Posterior cingulate gyrus (tissue), 11 donors: ENCODE measurements at places on chromosomes 6 and 20.
A peak's percentile ranks its signal among the peaks of the same experiment; 100 is the strongest.

DNA sequence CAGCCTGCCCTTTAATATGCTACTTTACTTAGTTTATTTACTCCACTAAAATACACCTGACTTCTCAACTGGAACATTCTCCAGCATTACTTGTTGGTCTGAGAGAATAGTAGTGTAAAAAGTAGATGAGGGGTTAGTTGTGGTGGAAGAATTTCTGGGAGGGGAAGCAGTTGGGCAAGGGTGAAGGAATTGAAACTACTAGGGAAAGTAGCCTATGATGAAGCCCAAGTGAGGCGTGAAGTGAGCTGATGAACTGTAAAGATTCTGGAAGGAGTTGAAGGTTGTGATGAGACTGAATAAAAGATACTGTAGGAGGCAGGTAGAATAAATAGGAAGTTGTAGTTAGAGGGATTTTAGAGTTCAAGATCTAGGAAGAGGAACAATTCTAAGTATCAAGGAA lies 72.5 kb downstream of the ITCH start:
- DNase-seq, result no peak

DNA sequence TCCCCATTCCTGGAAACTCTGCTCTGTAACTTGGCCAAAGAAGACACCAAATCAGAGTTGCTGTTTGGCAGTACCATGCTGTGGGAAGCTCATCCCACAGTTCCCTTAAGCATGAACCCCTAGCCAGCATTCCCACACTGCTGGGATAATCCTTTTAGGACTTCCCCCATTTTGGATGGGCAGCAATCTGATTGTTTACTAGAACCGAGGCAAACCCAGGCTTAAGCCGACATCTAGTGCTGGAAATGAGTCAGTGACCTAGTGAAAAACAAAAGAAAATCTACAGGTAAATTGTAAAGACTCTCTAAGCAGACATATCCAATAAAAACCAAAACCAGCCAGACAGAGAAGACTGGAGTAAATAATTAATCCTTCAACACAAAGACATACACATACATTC lies 5.2 kb downstream of the DNAH8 start:
- DNase-seq, result no peak

GRCh38 chr6:137365707-137366437 lies 128.3 kb downstream of the OLIG3 start:
- DNase-seq, result no peak

GRCh38 chr20:30610751-30611150 lies 646.7 kb upstream of the DEFB115 start:
- DNase-seq, result no peak

DNA sequence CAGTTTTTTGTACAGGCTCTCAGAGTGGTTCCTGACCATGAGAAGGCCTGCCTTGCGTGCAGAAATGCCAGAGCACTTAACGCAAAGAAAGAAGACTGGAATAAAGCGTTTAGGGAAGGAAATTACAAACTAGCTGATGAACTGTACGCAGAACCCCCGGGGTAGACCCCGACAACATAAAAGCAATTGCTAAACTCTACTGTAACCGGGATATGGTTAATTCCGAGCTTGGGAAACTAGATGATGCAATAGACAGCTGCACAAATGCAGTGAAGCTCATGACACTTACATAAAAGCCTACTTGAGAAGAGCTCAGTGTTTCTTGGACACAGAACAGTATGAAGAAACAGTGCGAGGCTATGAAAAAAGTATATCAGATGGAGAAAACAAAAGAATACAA lies 35.7 kb downstream of the CITED2 start:
- DNase-seq, result no peak

DNA sequence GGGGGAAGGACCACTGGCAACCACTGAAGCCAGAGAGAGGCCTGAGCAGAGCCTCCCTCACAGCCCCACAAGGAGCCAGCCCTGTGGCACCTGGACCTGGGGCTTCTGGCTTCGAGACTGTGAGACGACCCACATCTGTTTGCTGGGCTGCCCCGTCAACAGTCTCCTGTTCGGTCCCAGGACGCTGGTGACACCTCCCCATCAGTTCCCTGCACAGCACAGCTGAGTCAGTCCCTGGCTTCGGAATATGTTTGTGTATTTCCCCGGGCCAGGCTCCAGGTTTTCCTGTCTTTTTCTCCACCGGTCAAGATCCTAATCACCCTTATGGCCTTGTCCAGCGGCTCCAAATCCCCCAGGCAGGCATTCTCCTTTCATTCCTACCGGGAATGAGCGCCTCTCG lies 46.4 kb upstream of the SMOC2 start:
- no peak for DNase-seq

DNA sequence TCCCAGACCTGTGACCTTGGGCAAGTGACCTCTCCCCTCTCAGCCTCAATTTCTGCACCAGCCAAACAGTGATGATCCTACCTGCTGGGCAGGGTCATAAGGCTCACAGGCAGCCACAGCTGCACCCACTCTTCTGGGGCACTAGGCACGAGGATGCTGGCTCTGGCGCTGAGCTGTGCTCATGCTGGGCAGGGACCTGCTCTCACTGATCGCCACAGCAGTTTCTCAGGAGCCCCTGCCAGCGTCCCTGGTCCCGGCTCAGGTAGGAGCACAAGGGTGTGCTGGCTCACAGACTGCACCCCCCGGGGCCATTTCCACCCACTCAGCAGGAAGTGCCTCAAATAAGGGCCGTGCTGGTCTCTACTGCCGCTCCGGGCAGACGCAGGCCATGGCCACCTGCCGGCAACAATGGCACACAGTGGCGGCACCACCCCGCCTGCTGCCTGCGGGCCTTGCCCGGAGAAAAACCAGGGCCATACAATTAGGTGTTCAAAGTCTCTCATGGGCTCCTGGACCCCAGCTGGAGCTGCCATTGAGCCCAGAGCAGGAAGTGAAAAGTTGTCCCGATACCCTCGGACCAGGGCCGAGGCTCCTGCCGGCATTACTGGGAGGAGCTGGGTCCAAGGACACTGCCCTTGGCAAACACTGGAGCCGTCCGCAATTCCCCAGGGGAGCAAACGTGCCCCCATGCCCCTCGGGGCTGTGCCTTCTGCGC lies 4.6 kb upstream of the CABLES2 start:
- no peak for DNase-seq

DNA sequence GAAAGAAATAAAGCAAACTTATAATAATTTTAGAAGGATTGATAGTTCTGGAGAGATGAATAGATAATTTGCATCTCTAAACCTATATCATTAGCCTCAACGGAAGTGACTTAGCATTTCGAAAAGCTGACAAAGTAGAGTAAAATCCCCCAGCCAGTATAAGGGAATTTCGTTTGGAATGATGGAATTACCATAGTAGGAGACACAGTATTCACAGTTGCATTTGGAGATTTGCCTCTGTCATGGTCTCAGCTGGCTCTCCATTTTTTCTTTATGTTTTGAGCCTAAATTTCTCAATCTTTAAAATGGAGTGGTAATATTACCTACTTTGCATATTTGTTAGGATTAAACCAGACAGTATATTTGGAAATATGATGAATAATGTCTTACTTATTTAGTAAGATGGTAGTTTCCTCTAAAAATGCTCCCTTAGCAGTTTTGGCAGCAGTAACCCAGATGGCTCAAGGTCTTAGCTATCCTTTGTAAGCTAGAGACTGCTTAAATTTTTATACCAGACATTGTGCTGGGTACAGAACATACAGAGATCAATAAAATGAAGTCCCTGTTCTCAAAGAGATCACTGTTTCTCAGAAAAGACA lies 58.2 kb downstream of the SMAP1 start:
- no peak for DNase-seq

- DNase-seq, result no peak
Observed at GRCh38 chr20:5171790-5172164, 45.0 kb downstream of the CDS2 start.

- DNase-seq, result no peak
Observed at GRCh38 chr6:105072798-105073199, 107.0 kb downstream of the POPDC3 start.

- no peak for DNase-seq
Observed at GRCh38 chr6:47334334-47334733, 24.6 kb upstream of the TNFRSF21 start.

DNA sequence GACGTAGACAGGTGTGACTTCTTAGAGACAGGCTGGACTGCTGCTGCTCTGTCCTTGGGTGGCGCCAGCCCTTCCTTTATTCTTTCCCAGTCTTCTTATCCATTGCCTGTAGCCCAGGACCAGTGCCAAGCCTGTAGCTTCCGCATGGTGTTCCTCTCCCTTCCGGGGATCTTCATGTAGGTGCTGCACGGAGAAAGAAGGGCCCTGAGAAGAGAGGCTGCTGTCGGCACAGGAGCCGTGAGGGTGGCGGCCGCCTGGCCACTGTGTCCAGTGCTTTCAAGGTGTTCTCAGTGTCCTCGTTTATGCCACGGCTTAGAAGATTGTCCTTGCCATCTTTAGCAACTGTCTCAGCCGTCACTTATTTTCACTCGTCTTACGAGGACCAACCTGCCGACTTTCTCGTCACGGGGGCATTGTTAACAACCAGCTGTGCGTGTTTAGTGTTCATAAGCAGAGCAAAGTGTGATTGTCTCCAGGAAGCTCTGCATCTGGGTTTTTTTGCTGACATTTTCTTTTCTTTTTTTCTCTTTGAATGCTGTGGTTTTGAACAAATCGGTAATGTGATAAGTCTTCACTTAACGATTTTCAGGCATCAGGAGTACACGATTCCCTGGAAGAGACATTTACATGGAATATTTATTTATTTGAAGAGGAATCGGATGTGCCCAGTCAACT lies 61.2 kb downstream of the PPP1R14C start:
- no peak for DNase-seq

DNA sequence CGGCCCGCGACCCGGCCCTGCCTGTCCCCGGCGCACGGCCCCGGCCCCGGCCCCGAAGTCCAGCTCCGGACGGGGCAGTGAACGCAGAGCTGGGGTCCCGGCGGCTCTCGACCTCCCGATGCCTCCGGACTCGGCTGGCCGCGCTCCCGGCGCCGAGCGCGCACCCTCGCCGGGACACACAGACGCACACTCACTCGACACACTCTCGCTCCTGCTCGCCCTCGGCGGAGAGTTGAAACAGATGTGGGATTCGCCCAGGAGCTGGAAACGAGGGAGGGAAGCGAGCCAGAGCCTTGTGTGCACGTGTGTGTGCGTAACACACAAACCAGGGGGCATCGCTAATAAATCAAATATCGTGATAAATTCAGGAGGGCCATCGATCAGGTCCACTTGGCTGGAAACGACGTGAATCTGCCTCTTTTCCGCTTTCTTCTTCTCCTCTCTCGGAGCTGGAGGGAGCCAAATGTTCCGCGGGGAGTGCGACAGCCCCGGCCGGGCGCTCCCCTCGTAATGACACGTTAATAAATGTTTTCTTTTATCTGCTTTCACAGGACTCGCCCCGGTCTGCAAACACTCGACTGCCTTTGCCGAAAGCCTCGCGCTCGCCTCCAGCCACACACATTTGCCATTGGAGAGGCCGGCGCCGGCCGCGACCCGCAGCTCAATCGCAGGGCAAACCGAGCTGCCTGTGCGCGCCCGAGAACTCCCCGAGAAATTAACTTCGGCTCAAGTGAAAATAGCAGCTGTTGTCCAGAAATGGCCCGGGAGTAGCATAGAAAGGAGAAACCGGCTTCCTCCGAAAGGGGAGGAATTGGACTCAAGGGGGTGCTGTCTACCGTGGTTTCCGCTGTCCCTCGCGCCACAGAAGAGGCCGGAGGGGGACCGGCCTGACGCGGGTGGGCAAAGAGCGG lies 828 bp upstream of the SULF2 start:
- peak; percentile 75 for DNase-seq

- DNase-seq, result no peak
Observed at GRCh38 chr6:127342296-127342945, 988 bp downstream of the ECHDC1 start.

GRCh38 chr20:64027981-64028685 lies 7.8 kb upstream of the C20orf204 start:
- no peak for DNase-seq

GRCh38 chr20:48822879-48823385 lies 4.9 kb downstream of the PREX1 start:
- no peak for DNase-seq

GRCh38 chr20:57500962-57501361 lies 24.0 kb downstream of the CTCFL start:
- DNase-seq, result no peak

GRCh38 chr6:35489995-35490791 lies 6.7 kb downstream of the TEAD3 start:
- no peak for DNase-seq

DNA sequence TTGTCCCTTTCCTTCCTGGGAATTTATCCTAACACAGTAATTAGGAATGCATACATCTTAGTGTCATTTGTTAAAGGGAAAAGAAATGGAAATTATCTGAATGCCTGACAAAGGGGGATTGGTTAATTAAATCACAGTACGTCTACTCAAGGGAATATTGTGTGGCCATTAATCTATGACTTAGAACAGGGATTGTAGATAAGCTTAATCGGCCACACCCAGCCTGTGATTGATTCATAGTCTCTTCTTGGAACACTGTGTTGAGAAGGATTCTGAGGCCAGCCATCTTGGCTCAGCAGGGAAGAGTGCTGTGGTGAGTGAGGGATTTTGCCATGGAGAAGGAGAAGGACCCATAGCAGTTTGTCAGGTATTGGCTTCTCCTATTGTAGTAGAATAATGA lies 50.5 kb downstream of the CTNNBL1 start:
- DNase-seq, result no peak

- DNase-seq, result peak; percentile 46
Observed at GRCh38 chr6:111871725-111872400, 1.4 kb downstream of the FYN start.

- peak; percentile 87 for DNase-seq
Observed at GRCh38 chr6:34490390-34491090, 24.7 kb downstream of the PACSIN1 start.

DNA sequence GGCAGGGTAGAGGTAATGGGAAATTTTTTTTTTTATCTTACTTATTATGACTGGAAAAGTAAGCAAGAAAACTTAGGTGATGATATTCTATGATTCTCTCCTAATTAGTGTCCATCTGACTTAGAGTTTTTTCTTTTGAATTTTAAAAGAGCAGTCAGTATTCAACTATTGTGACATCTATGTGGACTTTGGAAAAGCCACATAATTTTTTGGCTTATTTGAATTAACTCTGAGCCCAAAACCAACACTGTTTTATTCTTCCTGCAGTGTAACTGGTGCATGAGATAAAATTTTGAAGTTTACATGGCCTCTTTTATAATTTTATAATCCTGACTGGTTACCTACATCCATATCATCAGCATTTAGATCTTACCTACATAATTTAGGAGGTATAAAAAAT lies 619.7 kb downstream of the EPM2A start:
- no peak for DNase-seq

GRCh38 chr20:8974009-8974708 lies 94.7 kb upstream of the PLCB4 start:
- no peak for DNase-seq

DNA sequence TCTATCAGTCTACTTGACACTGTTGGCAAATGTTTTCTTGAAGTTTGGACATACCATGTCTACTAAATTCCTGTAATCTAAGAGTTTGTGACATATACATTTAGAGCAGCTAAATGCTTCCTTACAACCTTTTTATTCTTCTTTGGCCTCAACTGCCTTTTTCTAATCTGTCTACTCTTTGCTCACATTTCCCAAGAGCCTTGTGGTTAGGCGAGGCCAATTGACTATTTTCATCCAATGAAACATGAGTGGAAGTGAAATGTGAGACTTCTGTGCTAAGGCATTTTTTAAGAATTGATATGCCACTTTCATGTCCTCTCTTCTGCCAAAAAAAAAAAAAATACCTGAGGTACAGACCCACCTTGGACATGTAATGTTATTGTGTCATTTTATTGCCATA lies 158.2 kb upstream of the MCHR2 start:
- no peak for DNase-seq
